GM12878 (cell line): ENCODE measurements at places on chromosomes 4 and X.

DNA sequence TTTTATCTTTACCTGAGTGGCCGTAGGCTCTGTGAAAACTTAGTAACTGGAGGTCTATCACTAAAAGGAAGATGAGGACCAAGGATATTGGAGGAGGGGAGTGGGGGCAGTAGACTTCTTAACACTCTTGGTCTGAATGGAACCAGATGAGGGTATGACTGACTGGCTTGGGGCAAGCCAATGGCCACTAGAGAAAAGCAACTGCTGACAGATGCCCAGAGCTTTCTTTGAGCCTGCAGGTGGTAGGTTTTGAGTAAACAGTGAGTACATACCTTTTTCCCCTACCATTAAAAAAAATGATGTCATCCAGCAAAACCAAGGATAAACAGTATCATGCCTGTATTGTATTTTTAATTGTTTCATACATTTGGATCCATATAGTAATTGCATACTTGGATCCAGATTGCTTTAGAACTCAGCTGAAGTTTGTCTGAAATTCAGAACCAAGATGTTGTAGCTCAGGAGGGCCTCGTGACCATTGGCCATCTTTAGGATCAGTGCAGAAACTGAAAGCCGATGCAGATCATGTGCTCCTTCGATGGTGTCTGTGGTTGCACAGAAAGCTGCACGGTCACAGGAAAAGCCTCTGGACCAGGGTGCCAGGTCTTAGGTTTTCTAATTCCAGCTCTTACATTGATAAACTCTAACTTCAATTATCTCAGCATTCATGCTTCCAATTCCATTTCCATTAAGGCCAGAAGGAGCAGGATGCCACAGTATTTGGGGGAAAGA is 131.0 kb downstream of the PDGFRA start:
- no peak for DNase-seq

- no peak for DNase-seq
Measured at GRCh38 chr4:76620723-76621468, 185.9 kb downstream of the SHROOM3 start.

DNA sequence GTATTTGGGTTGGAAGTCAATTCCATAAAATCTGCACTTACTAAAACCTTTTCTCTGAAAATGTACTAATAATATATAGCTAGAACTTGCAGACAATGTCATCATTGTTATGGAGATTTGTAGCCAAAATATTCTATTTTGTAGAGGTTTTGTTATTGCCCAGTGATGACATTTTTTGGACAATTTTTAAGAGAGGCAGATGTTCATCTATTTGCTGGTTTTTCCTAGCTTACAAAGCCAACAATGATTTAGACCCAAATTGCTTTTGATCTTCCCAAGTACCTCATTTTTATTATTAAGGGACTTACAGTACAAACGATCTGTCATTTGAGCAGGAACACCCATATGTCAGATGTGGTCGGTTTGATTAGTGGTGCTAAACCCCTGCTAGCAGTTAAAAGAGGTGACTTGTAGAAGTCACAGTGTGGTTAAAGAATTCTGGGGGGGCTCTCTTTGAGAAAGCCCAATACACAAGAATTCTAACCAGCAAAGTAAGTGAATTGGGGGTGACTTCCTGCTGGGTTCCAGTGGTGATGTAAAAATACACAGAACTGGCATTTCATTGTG is 136.2 kb downstream of the KIT start:
- no peak for DNase-seq

GRCh38 chr4:37970702-37971101 is 10.5 kb downstream of the PTTG2 start:
- DNase-seq = no peak

- DNase-seq = no peak
Measured at GRCh38 chrX:20829665-20830491, 544.3 kb upstream of the CNKSR2 start.

DNA sequence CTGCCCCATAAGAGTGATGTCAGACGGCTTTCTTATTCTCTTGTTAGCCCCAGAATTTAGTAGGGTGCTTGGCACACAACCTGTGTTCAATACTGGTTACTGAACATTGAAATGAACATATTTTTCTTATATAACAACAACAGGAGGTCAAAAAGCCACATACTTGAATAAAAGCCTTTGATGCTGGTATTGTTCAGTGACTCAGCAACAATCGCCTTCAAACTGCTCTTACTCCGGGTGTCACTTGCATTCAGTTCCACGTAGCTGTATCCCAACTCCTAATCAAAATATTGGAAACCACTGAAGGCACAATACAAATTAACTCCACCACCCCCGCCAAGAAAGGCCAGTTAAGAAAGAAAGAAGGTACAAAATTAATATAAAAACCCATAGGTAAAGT is 61.5 kb downstream of the RFC1 start:
- DNase-seq = no peak

DNA sequence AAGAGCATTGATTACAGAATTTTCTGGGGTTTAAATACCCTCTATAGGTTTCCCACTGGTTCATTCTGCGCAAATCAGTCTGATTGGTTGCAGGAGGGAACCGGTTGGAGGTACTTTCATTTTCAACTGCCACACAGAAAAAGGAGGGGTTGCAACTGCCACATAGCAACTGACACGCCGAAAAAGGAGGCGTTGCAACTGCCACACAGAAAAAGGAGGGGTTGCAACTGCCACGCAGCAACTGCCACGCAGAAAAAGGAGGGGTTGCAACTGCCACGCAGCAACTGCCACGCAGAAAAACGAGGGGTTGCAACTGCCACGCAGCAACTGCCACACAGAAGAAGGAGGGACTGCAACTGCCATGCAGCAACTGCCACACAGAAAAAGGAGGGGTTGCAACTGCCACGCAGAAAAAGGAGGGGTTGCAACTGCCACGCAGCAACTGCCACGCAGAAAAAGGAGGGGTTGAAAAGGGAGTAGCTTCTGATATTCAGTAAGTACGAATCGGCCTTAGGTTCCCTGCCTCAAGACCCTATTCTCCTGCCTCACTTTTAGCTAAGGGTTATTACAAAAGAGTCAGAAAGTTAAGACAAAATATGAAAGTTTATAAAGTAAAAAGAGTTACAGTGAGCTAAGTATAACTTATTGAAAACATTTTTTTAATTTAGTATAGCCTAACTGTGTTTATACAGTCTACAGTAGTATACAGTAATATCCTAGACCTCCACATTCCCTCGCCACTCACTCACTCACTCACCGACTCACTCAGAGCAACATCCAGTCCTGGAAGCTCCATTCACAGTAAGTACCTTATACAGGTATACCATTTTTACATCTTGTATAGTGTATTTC is 431.8 kb downstream of the KCTD8 start:
- DNase-seq = no peak

GRCh38 chr4:8794491-8794890 is 77.1 kb downstream of the HMX1 start:
- DNase-seq = no peak

DNA sequence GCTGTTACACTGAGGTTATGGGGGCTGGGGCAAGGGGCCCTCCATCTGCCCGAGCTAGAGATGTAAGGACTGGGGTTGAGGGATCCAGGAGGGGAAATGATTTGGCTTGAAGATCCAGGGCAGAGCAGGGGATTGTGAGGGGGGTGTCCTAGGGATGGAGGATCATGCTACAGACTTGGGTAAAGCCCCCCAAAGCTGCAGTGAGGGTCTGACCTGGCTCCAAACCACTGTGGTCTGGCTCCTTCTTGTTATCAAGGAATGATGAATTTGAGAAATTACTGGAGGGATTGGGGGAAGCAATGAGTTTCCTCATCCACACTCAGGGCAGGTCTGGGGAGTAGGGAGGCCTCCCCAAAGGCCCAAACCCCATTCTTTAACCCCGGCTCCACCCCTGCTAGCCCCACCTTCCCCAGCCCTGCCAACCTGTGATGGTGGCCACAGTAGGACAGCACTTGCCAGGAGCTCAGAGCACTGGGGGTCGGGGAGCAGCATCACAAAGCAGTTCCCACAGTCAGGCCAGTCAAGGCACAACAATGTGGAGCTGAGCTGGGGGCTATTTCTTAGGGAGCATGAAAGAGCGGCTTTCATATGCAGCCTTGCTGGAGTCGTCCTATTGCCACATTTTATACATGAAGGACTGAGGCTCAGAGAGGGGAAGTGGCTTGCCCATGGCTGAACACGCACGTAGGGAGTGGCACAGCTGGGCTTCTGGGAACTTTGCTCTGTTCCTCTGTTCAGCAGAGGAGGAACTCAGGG is 165.5 kb downstream of the EFNB1 start:
- no peak for DNase-seq

- DNase-seq = no peak
Measured at GRCh38 chrX:11416600-11416999, 123.4 kb downstream of the AMELX start.

GRCh38 chr4:32135642-32136041 is 1415.5 kb downstream of the PCDH7 start:
- DNase-seq = no peak

GRCh38 chr4:150308824-150309472 is 230.7 kb downstream of the DCLK2 start:
- no peak for DNase-seq

DNA sequence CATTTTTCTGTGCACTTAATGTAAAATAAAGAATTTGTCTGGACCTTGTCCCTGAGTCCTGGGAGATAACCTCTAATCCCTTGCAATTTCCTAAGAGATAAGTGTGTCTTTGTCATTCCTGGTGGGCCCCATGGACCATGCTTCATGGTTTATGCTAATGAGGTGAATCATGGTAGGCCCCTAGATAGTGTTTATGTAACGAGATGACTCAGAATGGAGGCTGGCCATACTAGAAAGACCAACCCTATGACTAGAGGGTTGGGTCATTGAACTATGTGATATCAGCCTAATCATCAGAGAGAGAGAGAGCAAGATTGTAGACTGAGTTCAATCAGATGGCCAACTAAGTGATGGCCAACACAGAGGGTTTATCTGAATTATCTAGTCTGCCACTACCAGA is 64.2 kb upstream of the NHSL2 start:
- DNase-seq = no peak

- no peak for DNase-seq
Measured at GRCh38 chrX:21745756-21746155, 12.2 kb downstream of the SMPX start.

DNA sequence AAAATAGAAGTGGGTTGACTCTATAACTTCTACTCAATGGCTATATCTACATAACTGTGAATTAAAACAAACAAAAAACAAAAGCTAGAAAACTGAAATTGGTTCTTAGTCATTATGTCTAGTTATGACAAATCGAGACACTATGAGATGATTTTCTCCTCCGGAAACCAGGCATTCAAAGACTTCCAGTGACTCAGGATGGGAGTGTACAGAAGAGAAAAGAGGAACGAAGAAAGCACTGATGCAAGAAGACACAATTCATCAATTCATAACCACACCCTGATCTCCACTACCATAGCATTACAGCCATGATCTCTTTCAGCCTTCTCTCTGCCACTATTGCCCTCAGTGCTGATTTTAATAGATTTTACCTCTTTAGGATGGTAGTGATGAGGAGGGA is 253.6 kb downstream of the CBLL2 start:
- peak; percentile 71 for DNase-seq

DNA sequence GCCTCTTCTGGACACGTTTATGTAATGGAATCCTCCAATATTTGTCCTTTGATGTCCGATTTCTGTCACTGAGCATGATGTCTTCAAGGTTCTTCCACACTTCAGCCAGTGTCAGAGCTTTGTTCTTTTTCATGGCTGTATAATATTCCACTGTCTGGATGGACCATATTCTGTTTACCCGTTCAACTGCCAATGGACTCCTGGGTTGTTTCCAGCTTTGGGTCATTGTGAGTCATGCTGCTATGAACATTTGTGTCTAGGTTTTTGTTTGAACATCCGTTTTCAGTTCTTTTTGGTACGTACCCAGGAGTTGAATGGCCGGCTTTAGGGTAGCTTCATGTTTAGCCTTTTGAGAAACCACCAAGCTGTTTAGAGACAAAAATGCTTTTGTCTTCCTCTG is 93.2 kb downstream of the SHOX start:
- DNase-seq = no peak

DNA sequence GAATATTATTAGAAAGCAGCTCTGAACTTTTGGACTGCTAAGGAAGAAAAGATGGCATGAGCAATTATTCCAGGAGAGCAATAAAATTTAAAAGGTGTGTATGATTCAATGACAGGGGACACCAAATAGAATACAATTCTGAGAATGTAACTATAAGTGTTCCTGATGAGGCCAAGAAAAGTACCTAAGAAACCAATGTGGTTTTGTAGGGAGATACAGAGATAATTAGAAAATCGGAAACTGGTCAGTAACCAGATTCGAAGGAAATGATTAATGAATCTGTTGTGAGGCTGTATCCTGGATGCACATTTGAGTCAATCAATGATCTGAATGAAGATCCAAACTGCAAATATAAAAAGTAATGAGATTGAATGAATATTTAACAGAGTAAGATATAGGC is 6.0 kb downstream of the NOA1 start:
- DNase-seq = no peak

GRCh38 chrX:130261296-130261893 is 7.3 kb downstream of the ZNF280C start:
- DNase-seq = no peak

DNA sequence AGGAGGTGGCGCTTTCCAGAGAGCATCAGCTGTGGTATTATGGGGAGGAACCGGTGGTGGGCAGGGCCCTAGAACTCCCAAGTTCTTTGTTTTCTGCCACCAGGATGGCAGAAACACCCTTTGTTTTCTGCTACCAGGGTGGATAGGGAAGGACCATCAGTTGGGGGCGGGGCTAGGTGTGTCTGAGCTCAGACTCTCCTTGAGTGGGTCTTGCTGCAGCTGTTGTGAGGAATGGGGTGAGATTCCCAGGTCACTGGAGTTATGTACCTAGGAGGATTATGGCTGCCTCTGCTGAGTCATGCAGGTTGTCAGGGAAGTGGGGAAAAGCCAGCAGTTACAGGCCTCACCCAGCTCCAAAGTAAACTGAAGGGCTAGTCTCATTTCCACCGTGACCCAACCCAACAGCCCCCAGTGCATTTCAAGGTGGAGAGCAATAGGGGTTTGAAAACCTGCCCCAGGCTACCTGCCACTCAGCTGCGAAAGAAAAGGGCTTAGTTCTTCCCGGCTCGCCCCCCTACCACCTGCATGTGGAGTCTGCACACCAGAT is 167.8 kb upstream of the FAM241A start:
- no peak for DNase-seq

DNA sequence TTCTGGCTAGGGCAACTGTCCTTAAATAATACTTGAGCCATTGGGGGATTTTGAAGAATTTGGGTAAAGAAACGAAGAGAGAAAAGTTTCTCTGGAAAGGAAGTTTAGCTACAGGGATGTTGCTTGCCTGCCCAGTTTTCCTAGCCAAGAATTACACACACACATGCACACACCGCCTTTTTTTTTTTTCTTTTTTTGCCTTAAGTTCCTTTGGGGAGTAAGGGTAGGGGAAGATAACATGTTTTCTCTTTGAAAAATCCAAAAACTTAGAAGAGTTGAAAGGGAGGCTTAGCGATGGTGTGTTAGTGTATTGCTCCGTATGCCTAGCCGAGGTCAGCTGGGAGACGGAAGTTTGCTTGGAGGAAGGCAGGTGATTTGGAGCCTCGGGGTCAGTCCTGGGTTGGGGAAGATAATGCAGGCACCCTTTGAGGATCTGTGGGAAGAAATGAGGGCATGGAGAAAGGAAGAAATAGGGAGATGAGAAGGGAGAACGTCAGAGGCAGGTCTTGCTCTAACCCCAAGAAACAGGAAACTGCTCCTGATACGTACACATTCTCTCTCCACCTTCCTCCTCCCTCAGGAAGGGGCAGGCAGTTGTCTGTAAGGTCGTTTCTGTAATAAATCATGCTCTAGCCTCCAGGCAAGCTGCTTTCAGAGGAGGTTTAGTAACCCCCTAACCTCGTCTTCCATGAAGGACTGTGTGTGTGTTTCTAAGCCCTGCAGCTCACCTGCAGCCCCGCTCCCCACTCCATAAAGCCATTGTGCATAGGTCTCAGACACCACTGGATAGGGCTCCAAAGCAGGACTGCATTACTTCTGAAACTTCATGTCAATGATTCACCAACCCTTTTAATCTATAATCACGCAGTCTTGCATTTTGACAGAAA is 10.5 kb downstream of the KLF3 start:
- DNase-seq = no peak
